ENCODE measurements at places on chromosomes 6 and 20. TPM values are rescaled to one million over a fixed set of nuclear protein-coding genes. Genes with fewer than 3 reads are reported as not detected.

GRCh38 chr6:161917645-161918044, 643.8 kb upstream of the AGPAT4 start:
- DNase-seq: no peak
- H3K36me3 ChIP-seq: no peaks in the 10 kb centered on the region
- no peak overlapping the region for H3K27ac ChIP-seq
- H3K4me3 ChIP-seq: no peak overlapping the region
- H3K27me3 ChIP-seq: no peaks in the 10 kb centered on the region
- no peaks in the 10 kb centered on the region for H3K4me1 ChIP-seq

DNA sequence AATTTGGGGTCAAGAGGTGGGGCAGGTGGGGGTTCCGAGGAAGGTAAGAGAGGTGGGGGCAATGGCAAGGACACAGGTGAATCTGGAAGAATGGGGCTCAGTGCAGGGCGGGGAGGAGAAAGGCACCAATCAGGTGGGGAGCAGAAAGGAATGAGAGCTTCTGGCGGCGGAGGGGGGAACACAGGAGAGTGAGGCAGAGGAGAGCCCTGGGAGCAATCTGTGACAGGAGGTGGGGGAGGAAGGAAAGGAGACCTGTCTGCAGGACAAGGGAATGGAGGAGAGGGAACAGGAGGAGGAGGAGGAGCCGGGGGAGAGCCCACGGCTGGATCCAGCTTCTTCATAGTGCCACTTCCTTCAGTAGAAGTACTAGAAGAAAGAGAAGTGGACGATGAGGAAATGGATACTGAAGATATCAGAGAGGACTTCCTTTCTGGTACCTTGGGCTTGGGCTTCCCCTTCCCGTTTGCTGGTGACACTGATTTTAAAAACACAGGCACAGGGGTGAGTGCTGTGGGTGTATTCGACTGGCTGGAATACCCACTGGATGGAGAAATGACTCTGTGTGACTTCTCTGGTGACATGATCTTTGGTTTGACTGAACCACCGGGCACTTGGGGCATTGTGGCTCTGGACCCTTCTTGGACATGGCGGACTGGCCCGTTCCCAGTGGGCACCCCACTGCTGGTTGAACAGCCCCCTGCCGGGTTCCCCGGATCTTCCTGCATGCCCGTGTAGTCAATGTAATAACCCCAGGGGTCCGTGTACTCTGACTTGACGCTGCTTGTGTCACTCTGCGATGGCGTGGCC, 27.4 kb downstream of the HEBP2 start:
- H3K4me3 ChIP-seq: no peak overlapping the region
- no peaks in the 10 kb centered on the region for H3K36me3 ChIP-seq
- DNase-seq: no peak
- H3K4me1 ChIP-seq: no peaks in the 10 kb centered on the region
- no peaks in the 10 kb centered on the region for H3K27me3 ChIP-seq
- no peak overlapping the region for H3K27ac ChIP-seq

GRCh38 chr6:52330470-52330869, 31.5 kb upstream of the PAQR8 start:
- H3K4me3 ChIP-seq: no peak overlapping the region
- H3K4me1 ChIP-seq: peaks cover 8% of the 10 kb centered on the region
- H3K27ac ChIP-seq: no peak overlapping the region
- no peaks in the 10 kb centered on the region for H3K27me3 ChIP-seq
- H3K36me3 ChIP-seq: no peaks in the 10 kb centered on the region

GRCh38 chr6:42740725-42741124, 5.2 kb downstream of the TBCC start:
- no peak overlapping the region for H3K4me3 ChIP-seq
- H3K36me3 ChIP-seq: no peaks in the 10 kb centered on the region
- no peak overlapping the region for H3K27ac ChIP-seq
- no peaks in the 10 kb centered on the region for H3K4me1 ChIP-seq
- no peak for DNase-seq
- H3K27me3 ChIP-seq: no peaks in the 10 kb centered on the region

- H3K27ac ChIP-seq: no peak overlapping the region
- DNase-seq: no peak
- H3K4me3 ChIP-seq: no peak overlapping the region
- H3K36me3 ChIP-seq: no peaks in the 10 kb centered on the region
- no peaks in the 10 kb centered on the region for H3K4me1 ChIP-seq
These were observed 100.2 kb upstream of the TIAM2 start for GRCh38 chr6:154894902-154895301.

DNA sequence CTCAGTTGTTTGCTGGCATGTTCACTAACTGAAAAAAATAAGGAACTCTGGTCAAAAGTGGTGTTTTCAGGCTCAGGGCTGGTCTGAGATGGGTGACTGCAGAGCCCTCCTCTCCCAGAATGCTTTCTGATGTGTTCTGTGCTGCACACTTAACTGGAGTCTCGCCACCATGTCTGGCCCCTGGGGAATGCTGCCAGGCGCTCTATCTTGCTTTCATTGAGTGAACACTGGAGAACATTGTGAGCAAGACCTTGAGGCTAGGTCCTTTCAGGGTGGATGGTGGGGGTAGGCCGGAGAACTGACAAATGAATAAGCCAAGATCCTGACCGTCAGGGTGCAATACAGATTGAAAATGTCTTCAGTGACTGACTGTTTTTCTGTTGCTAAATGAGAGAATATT, 19.5 kb downstream of the PANK2 start:
- H3K36me3 ChIP-seq: peaks cover 53% of the 10 kb centered on the region
- DNase-seq: no peak
- H3K4me3 ChIP-seq: no peak overlapping the region
- no peak overlapping the region for H3K27ac ChIP-seq
- no peaks in the 10 kb centered on the region for H3K4me1 ChIP-seq

DNA sequence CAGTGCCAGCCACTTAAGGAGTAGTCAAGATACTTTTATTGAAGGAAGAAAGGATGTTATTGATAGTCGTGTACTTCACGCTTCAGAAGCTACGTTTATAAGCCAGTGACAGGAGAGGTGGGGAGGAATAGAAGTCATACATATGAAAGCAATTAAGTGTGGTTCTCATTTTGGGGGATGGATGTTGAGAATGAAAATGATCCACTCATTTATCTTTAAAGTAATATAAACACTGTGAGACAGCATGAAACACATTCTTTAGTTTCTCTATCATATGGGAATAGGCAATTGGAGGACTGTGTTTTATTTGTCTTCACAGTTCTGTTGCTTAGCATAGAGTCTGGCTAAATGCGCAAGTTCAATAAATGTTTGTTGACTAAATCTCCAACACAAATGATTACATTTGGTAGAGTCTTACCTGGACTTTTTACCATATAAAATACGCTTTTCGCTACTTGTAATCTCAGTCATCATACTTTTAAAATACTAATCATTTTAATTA, 35.2 kb downstream of the AK9 start:
- no peaks in the 10 kb centered on the region for H3K27me3 ChIP-seq
- H3K27ac ChIP-seq: no peak overlapping the region
- H3K36me3 ChIP-seq: no peaks in the 10 kb centered on the region
- H3K4me3 ChIP-seq: no peak overlapping the region
- no peak for DNase-seq
- no peaks in the 10 kb centered on the region for H3K4me1 ChIP-seq

DNA sequence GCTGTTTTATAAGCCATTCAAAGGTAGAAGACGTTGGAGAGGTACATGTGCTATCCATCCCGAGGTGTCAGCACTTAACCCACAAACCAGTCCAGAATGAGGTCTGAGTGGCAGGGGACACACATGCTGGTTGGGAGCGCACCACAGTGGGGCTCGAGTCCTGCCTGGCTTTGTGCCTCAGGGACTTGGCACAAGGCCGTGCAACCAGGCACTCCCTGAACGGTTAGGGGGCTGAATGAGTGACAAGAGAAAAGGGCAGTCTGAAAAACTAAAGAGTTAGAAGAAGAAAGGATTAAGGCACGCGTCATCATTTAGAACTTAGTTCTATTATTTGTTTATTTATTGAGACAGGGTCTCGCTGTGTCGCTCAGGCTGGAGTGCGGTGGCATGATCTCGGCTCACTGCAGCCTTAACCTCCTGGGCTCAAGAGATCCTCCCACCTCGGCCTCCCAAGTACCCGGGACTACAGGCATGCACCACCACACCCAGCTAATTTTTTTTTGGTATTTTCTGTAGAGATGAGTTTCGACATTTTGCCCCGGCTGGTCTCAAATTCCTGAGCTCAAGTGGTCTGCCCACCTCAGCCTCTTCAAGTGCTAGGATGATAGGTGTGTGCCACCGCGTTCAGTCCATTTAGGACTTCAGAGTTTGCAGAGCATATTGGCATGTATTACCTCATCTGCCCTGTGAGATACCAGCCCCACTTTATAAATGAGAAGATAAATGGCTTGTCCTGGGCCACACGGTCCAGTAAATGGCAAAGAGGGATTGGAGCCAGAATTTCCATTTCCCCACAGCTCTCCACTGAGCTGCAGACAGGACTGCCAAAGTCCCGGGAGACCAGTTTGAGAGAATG, 47.4 kb upstream of the IRF4 start:
- H3K4me3 ChIP-seq: no peak overlapping the region
- H3K27ac ChIP-seq: no peak overlapping the region
- H3K4me1 ChIP-seq: no peaks in the 10 kb centered on the region
- no peaks in the 10 kb centered on the region for H3K27me3 ChIP-seq
- DNase-seq: no peak
- H3K36me3 ChIP-seq: no peaks in the 10 kb centered on the region

DNA sequence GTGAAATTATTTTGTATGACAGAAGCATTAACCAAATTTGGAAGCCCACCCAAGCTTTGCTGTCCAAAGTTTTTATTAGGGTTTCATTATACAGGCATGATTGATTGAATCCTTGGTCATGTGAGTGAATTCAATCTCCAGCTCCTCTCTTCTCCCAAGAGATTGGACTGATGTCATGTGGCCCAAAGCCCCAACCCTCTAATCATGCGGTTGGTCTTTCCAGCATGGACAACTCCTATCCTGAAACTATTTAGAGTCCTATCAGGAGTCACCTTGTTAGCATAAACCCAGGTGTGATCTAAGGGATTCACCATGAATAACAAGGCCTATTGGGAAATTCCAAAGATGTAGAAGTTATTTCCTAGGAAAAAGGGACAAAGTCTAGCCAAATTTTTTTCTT, 10.6 kb downstream of the POLR3F start:
- no peaks in the 10 kb centered on the region for H3K27me3 ChIP-seq
- H3K27ac ChIP-seq: no peak overlapping the region
- no peak for DNase-seq
- peaks cover 23% of the 10 kb centered on the region for H3K36me3 ChIP-seq
- no peak overlapping the region for H3K4me3 ChIP-seq

DNA sequence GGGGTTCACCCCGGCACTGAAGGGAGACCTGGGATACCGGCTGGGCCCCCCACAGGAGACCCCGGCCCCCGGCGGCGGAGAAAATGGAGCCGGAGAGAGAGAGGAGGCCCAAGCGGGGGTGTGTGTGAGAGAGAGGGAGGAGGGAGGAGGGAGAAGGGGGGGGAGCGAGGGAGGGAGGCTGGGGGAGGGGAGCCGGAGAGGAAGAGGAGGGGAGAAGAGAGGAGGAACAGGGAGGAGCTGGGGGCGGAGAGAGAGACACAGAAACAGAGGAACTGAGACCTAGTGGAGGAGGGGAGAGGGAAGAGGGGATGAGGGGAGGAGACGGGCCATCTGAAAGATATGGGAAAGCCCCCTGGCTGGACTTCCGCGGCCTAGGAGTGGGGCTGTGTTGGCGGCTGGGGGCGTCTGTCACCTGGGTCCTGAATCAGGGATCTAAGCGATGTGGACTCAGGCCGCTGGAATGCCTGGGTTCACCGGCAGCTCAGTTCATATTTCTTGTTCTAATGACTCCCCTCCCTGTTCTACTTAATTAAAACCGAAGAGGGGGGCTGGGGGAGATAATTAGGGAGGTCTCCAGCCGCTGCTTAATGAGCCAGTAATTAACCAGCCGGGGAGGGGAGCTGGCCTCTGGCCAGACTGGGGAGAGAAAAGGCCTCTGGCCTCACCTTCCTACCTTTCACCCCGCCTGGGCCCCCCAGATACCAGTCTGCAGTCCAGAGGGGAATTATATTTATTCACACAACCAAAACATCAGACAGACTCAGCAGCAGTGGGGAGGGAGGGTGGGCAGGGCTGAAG, at the start of gene PBX2:
Gene PBX2, minus strand, starts transcription at position 149 of the 798 bp plus-strand sequence. CDS start 287 bp downstream, outside the sequence.
- peaks cover 8% of the 10 kb centered on the region for H3K4me1 ChIP-seq
- H3K36me3 ChIP-seq: peaks cover 15% of the 10 kb centered on the region
- no peaks in the 10 kb centered on the region for H3K27me3 ChIP-seq

GRCh38 chr20:55354720-55355119, 650.6 kb downstream of the CBLN4 start:
- H3K4me3 ChIP-seq: no peak overlapping the region
- no peak for DNase-seq
- no peaks in the 10 kb centered on the region for H3K27me3 ChIP-seq
- H3K27ac ChIP-seq: no peak overlapping the region
- no peaks in the 10 kb centered on the region for H3K36me3 ChIP-seq

Gene ADGRF5
- total RNA-seq: 0.06 TPM

Gene HSPA12B
- total RNA-seq: 4.9 TPM

Gene ANKEF1
- 10.0 TPM for total RNA-seq

Gene BPIFB4
- not detected for total RNA-seq

Gene SIRPG
- total RNA-seq: not detected

Gene KHDC1
- total RNA-seq: 4.3 TPM

Gene IL20RA
- total RNA-seq: 1.7 TPM

Gene CEP162
- total RNA-seq: 10.6 TPM
